ENCODE measurements at places on chromosomes 7 and 10.

DNA sequence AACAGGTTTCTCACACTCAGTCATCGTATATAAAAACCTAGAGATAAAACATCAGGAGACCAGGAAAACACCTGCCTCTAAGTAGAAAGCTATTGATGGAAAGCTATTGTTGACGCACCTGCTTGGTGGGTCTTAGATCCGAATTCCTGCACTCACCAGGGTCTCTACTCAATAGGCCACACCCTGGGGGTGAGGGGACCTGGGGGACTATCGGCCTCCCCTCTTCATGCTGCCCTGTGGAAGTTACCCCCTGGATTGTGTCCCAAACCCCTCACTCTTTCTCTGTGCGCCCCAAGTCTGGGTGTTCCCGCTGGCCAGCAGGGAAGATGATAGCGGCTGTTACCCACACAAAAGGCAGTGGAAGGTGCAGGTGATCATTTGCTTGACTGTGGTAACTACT, 313.0 kb downstream of the WDR37 start:
- DNase-seq: no peak

DNA sequence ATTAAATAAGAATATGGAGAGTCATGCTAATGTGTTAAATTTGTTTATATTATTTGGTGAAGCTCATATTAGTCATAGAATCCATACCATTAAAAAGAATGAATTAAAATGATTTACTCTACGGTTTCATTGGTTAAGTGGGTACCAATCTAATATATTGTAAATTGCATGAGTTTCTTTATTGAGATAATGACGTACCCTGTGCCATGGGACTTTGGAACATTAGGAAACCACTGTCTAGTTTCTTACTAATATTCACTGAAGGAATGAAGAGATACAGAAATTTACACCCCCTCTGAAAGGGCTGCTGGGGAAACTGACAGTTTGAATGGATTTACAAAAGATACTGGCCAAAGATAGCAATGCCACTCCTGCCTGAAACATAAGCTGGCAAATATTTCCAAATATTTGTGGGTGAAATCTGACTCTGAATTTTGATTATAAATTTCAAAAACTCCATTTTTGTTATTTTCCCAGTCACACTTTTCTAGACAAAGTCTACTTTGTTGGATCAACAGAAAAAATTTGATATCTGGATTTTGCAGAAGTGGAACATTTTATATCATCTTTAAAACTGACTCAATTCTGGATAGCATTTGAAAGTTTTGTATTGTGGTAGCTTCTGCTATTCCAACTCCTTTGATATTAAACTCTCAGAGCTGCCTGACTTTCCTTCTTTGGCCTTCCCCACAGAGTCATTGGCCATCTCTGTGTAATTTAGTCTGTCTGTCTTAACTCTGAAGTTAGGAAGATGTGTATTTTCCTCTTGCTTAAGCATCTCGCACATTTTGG, 22.3 kb downstream of the MDFIC start:
- DNase-seq: no peak

DNA sequence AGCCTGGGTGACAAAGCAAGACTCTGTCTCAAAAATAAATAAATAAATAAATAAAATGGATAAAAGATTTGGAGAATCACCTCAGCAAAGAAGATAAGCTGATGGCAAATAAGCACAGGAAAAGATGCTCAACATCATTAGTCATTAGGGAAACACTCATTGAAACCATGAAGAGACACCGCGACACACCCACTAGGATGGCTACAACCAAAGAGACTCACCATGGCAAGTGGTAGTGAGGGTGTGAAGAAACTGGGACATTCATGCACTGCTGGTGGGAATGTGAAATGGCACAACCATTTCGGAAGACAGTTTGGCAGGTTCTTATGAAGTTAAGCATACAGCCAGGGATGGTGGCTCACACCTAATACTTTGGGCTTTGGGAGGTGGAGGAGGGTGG, 37.8 kb upstream of the FXYD4 start:
- no peak for DNase-seq

DNA sequence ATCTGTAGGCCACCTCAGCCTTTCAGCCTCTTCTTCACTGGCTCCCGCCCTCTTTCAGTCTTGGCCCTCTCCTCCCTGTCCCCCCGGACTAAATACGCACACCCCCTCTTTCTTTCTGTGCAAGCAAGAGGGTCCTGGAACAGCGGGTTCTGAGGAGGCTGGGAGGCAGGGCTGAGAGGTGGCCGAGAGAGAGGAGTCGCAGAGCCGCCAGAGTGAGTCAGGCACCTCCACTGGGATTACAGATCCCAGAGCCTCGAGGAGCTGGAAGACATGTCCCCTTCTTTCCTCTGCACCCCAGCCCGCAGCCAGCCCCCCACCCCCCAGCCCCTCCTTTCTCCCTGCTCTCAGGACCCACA, 182 bp downstream of the CCDC136 start:
- no peak for DNase-seq

GRCh38 chr10:87603769-87604168, 55.9 kb upstream of the PAPSS2 start:
- no peak for DNase-seq

DNA sequence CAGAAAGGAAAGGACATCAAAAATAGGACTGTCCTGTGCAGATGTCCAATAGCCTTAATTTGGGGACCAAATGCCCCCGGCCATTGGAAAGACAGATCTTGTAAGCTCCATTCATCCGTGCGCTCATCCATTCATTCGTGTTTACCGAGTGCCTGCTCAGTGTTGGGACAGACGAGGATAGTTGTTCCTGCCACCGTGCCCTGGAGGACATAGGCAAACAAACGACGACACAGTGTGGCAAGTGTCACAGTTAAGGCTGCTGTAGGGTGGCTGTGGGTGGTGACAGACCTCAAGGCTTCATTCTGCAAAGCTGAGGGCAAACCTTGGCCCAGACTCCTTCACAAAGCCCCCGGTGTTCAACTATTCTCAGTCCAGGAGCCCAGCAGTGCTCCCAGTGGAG, 27.6 kb downstream of the MKI67 start:
- no peak for DNase-seq

GRCh38 chr10:86254526-86255174, 111.9 kb downstream of the GRID1 start:
- DNase-seq: no peak

- DNase-seq: no peak
Observed at GRCh38 chr10:69100136-69100872, 12.4 kb downstream of the SRGN start.

GRCh38 chr7:138515001-138515528, 55.0 kb downstream of the TRIM24 start:
- no peak for DNase-seq

- no peak for DNase-seq
Observed at GRCh38 chr7:101160910-101161309, 4.5 kb downstream of the VGF start.
